Stimulated activated CD4-positive, alpha-beta T cell treated with anti-CD3 and anti-CD28 coated beads, Interleukin-12 subunit alpha, Interleukin-12 subunit beta, amount 100 ng/mL, for 24 hours (primary cell): ENCODE measurements at places on chromosomes 1 and 21.

- no peak for DNase-seq
These were observed 28.7 kb upstream of the SLC45A3 start for GRCh38 chr1:205709059-205709398.

DNA sequence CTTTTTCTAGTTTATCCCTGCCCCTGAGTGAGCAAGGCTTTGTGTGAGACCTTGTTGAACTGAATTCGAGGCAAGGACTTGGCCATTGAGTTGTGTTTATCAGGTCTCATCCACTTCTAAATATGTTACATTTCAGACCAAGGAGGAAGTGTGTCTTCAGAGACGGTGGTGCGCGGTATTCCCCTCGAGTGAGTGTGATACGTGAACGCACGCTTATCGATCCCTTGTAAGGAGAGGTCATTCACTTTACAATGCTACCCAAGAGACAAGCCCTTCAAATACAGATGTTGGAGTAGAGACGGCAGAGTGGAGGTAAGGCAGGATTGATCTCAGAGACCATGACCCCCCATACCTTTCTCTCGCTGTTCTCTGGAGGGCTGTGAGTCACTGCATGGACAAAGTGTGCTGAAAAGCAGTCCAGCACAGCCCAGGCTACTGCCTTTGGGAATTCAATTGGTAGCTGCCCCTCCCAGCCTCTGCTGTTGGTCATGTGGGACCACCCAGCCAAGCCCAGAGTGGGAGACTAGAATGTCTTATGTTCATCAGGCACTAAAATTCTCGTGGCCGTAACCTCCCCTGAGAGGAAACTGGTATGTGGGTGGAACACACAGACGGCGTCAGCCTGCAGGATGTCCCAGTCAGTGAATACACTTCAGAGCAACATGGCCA, 16.3 kb upstream of the MTARC1 start:
- DNase-seq: no peak

GRCh38 chr1:42417166-42417565, 36.6 kb downstream of the RIMKLA start:
- no peak for DNase-seq

DNA sequence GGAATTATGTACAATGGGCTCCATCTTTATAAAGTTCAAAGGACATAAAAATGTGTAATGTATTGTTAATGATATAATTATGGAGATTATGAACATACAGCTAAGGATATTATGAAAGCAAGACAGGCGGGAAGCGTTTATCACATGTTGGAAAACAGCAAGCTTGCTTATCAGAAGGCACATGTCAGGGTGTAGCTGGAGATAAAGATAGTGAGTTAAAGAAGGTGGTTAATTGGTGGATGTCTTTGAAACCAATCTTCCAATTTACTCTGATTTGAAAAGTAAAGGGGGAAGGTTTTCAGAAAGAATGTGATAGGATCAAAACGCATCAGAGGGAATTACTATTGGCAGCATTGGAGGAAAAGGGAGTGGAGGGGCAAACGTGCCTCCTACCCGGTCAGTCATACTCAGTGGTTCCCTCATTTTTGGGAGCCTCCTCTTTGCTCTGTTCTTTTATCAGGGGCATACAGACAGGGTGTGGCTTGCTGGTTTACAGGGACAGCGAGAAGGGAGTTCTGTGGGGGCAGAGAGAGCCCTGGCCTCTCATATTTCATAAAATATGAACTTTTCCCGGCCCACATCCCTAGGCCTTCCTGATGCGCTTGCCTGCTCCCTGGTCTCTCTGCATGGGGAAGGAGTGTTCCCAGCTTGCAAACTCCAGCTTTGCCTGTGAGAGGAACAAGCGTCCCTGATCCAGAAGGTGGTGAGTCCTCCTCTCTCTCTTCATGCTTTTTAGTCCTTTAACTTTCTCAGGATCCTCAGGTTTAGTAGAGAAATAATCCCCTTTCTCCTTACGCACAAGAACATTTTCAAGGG, 8.0 kb upstream of the SVBP start:
- no peak for DNase-seq

GRCh38 chr1:210344706-210345105, 16.0 kb downstream of the HHAT start:
- no peak for DNase-seq

- DNase-seq: no peak
These were observed 78.8 kb downstream of the GPR161 start for GRCh38 chr1:168057921-168058320.

DNA sequence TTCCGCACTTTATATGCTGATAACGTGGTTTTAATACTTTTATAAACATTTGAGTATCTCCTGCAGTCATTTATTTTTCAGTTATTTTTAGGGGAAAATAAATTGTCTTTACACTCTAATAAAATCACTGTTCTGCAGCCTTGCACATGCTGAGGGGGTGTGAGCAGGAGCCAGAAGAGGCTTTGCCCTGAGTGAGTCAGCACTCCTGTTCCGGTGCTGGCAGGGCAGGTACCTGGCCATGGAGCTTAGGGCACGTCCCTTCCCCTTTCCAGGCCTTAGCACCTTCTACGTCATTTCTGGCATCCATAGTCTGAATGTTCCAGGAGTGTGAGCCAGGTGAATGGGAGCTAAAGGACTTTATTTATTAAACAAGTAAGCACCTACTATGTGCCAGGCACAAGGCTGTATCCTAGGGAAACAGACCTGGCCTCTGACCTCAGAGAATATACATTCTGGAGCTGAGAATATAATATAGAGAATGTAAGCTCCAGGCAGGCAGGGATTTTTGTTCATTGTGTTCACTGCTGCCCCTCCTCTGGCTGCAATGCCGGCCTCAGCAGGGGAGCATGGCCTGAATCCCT, 402.9 kb downstream of the PTPRU start:
- DNase-seq: no peak

DNA sequence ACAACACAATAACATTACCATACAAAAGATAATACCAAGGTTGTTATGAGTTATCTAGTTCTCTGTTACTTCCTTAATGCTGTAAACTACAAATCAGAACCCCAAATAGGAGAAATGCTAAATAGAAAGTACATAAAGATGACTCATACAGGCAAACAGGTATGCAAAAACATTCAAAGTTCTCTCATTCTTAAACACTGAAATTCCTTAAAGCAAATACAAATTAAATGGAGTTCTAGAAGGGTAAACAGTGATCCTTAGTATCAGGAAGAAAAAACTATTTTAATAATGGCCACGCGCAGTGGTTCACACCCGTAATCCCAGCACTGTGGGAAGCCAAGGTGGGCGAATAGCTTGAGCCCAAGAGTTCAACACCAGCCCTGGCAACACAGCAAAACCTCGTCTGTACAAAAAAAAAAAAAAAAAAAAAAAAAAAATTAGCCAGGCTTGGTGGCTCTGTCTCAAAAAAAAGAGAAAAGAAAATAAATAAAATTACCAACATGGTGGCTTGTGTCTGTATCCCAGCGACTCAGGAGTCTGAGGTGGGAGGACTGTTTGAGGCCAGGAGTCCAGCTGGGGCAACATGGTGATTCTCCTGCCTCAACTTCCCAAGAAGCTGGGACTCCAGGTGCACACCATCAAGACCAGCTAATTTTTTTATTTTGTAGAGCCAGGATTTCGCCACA, 17.5 kb downstream of the FBXO42 start:
- DNase-seq: no peak

DNA sequence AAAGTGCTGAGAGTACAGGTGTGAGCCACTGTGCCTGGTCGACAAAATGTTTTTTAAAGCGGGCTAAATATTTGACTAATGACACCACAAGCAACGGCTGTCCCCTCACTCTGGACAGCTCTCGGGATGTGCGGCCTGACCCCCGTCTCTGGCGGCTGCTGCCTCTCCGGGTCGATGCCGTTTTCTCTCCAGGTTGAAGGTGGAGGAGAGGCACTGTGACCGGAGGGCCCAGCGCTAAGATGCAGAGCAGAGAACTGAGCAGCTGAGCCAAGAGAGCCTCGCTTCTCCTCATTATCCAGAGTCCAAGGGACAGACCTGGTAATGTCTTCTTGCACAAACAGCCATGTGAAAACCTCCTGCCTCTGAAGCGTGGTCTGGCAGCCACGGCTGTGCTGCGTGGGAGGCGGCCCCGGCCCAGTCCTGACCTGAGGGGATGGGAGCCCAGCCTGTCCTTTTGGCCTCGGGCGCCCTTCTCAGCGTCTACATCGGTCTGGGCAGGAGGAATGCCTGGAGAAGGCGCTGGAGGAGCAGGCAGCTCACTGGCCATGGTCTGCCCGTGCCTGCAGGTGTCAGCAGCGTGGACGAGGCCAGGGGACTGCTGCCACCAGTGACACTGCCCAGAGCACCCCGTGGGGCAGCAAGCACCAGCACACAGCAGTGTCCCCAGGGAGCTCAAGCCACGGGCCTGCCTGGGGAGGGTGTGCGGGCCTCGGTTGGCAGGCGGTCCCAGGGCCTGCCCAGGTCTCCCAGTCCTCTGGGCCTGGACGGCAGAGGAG, 10.3 kb downstream of the MORN1 start:
- DNase-seq: no peak

DNA sequence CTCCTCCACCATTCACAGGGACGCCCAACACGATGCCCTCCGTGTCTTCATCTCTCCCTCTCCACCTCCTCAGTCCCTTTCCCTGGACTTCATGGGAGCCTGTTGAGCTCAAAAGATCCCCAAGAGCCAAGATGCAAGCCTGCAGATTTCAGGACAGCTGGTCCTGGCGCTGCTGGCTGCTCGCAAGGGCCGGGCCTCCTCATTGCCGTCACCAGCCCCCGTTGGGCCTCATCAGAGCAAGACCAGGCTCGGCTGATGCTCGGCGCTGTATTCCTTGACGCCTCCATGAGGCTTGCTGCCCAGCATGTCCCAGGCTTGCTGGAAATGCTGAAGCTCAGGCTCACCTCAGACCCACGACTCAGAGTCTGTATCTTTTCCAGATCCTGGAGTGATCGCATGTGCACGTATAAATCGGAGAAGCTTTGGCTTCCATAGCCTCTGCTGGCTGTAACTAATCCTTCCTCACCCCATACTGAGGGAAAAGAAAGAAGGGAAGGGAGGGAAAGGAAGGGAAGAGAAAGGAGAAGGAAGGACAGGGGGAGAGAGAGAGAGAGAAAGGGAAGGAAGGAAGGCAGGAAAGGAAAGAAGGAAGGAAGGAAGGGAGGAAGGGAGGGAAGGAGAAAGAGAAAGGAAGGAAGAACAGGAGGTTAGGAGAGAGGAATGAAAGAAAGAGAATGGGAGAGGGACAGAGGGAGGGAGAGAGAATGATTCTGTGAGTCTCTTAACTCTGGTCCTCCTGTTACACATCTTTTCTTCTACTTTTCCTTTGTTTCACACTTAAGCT, 94.6 kb downstream of the KCNJ15 start:
- DNase-seq: no peak

GRCh38 chr1:204920511-204920910, 49.8 kb downstream of the NFASC start:
- no peak for DNase-seq

GRCh38 chr1:91569411-91570119, 68.9 kb downstream of the CDC7 start:
- DNase-seq: no peak

DNA sequence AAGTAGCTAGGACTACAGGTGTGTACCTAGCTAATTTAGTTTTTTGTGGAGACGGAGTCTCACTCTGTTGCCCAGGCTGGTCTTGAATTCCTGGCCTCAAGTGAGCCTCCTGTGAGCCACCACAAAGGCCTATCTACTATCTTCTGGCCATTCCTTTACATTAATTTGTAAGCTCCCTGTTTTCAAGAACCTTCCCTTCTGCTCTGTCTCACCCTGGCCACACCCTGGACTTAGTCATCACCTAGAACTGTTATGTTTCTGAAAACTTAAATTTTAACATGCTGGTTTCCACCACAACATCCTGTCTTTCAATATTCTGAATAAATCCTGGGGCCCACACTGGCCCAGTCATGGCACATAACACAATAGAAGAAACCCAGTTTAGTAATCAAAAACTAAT, 4.9 kb upstream of the B4GALT3 start:
- DNase-seq: no peak

GRCh38 chr1:64745181-64745985, 508 bp downstream of the RAVER2 start:
- DNase-seq: no peak

- no peak for DNase-seq
These were observed 55.6 kb downstream of the SSX2IP start for GRCh38 chr1:84634536-84635205.

- DNase-seq: peak; percentile 93
These were observed 34.9 kb upstream of the RUNX3 start for GRCh38 chr1:24964811-24965570.

DNA sequence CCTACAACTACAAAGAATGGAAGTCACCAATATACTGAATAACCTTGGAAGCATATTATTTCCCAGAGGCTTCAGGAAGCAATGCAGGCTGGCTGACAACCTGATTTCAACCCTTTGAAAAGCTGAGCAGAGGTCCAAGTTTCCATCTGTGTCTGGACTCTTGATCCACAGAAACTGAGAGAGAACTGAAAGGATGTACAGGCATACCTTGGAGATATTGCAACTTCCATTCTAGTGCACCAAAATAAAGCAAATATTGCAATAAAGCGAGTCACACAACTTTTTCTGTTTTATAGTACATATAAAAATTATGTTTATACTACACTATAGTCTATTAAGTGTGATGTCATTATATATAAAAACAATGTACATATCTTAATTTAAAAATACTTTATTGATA, 85.3 kb downstream of the TYW3 start:
- no peak for DNase-seq

- no peak for DNase-seq
These were observed 3.5 kb upstream of the TIAM1 start for GRCh38 chr21:31347435-31348032.

DNA sequence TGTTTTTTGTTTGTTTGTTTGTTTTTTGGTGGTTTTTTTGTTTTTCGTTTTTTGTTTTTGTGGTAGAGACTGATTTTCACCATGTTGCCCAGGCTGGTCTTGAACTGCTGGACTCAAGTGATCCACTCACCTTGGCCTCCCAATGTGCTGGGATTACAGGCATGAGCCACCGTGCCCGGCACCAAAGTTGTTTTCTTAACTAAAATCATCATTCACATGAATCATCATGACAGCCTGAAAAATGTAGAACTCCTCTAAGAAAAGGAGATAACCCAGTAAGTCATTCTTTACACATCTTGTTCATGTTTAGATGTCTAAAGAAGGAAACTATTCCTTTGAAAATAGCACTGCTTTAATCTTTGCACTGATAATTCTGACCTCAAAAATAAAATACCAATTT, 37.5 kb downstream of the DISP1 start:
- DNase-seq: no peak

GRCh38 chr1:216173376-216173995, 249.8 kb downstream of the USH2A start:
- no peak for DNase-seq

- no peak for DNase-seq
These were observed 37.2 kb downstream of the KCNJ6 start for GRCh38 chr21:37878946-37879660.

- DNase-seq: no peak
These were observed 20.3 kb downstream of the ENO1 start for GRCh38 chr1:8858112-8858668.

GRCh38 chr1:169594391-169594790, 8.1 kb upstream of the F5 start:
- peak; percentile 27 for DNase-seq

DNA sequence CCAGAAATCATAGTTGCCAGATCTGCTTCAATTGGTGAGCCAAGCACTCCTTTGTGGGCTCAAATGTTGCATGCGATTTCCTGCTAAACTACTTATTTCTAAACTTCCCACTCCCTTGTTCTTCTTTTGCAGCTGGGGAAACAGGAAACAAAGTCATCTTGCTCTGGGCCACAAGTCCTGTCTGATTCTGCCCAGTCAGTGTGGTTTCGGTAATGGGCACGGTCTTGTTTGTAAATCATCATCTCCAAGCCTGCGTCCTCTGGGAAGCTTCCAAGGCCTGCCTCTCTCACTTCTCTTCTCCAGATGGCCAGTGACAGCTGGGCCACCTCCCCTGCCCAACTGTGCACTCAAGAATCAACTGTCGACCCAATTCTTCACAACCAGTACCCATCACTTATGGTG, 4.4 kb downstream of the S100A8 start:
- no peak for DNase-seq
